NCI-H187 (cell line): ENCODE measurements at places on chromosomes 3 and 15.

GRCh38 chr3:20853890-20854289 is 667.9 kb upstream of the SGO1 start:
- DNase-seq = no peak

GRCh38 chr3:187212705-187213104 is 15.4 kb downstream of the RTP1 start:
- no peak for DNase-seq

GRCh38 chr3:16508591-16508995 is 4.9 kb downstream of the RFTN1 start:
- no peak for DNase-seq

GRCh38 chr3:142536519-142536918 is 42.0 kb downstream of the ATR start:
- no peak for DNase-seq

DNA sequence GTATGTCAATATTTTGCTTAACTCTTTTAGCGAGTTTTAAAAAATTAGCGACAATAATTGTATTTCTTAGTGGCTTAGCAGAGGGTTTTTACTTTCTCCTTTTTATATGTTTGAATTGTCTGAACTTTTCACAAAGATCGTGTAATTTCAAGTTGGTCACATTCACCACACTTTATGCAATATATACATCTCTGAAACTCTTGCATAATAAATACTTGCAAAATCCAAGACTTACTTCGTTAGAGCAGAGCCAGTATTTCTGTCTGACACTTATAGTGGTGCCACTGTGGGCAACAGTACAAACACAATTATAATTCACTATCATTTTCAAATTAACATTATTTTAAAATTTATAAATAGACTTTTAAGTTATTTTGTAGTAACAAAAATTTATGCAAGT is 62.0 kb downstream of the SUCNR1 start:
- no peak for DNase-seq

DNA sequence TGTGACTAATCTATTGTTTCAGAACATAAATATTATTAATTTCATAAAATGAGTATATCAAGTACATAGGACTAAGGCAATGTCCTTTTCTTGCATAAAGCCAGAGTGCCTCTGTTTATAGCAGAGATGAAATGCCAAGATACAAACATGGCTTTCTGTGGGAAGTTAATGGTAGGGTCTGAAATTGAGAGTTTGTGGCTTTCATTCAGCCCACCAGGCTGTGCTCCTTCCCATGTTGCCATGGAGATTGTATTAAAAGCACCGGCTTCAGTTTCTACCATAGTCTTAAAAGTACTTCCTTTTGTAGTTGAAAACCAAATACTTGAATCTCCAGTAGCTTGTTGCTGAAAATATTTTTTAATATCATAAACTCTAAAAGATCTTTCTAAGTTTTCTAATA is 114.0 kb downstream of the LRRC28 start:
- DNase-seq = no peak

DNA sequence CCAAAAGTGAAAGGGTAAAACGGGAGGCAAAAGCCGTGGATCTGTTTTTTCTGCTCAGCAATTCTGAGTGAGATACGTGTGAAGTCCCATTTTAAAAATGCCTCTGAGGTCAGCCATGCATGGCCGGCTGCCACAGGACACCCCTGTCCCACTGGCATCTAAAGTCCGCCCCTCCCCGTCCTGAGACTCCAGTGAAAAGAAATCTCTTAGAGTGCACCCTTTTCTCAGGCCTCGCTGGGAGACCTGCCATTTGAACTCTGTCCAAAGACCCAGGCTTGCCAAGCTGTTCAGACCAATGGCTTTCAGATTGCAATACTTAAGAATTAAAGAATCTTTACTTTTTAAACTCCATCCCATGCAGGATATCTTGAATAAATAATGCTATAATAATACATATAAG is 61.0 kb upstream of the SLC24A5 start:
- DNase-seq = no peak
